ENCODE measurements at places on chromosomes 1 and 21. TPM values are rescaled to one million over a fixed set of nuclear protein-coding genes. Genes with fewer than 3 reads are reported as not detected.

Gene TBX15
- total RNA-seq, result 0.32 TPM

- no peak for DNase-seq
These were observed 14.4 kb downstream of the PRCC start for GRCh38 chr1:156781585-156782186.

GRCh38 chr1:41752514-41753170 lies 166.1 kb downstream of the HIVEP3 start:
- no peak for DNase-seq

DNA sequence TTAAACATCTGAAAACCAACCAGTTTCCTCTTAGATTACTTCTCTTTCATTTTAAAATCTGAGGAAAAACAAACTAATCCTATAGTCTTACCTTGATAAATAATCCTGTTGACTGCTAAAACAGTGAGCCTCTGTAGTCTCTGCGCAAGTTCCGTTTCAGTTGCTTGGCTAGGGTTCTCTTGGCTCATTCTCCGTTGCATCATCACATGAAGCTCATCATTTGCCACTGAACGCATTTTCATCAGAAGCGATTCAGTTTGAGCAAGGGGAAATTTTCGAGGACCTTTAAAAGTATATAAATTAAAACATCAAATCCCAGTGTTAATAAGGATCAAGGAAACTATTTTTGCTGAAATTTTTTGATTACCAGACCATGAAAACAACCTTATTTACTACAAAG lies 96.7 kb upstream of the GNG4 start:
- no peak for DNase-seq

Measured in heart right ventricle (tissue), 16 donors.